ENCODE measurements at places on chromosomes 1 and 21.

- no peak for DNase-seq
Observed at GRCh38 chr1:13583966-13584791, 547 bp downstream of the PDPN start.

DNA sequence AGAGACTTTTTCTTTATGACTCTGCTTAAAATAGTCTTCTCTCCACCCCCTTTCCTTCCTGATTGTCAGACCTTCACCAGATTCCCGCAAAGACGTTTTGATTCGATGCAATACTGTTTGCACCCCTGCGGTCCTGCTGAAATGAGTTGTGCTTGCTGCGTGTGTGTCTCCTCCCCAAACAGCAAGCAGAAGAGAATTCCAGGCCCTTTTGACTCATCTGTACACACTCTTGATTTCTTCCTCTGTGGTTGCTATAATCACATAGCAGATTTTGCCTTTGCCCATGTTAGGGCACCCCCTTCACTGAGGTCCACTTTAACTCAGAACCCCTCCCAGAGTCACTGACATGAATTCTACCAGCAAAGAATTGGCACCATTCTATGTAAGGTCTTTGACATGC lies 136.5 kb downstream of the ZZZ3 start:
- DNase-seq, result no peak

DNA sequence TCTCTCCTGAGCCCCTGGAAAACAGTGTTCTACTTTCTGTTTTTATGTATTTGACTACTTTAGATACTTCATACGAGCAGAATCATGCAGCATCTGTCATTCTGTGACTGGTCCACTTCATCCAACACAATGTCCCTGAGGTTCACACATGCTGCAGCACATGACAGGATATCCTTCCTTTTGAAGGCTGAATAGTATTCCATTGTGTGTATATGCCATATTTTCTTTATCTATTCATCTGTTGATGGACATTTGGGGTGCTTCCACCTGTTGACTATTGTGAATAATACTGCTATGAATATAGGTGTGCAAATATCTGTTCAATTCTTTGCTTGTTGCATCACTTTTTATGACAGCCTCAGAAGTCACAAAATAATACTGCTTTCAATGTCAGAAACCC lies 55.8 kb downstream of the SH3GLB1 start:
- no peak for DNase-seq

- no peak for DNase-seq
Observed at GRCh38 chr1:219358080-219358479, 184.4 kb downstream of the LYPLAL1 start.

DNA sequence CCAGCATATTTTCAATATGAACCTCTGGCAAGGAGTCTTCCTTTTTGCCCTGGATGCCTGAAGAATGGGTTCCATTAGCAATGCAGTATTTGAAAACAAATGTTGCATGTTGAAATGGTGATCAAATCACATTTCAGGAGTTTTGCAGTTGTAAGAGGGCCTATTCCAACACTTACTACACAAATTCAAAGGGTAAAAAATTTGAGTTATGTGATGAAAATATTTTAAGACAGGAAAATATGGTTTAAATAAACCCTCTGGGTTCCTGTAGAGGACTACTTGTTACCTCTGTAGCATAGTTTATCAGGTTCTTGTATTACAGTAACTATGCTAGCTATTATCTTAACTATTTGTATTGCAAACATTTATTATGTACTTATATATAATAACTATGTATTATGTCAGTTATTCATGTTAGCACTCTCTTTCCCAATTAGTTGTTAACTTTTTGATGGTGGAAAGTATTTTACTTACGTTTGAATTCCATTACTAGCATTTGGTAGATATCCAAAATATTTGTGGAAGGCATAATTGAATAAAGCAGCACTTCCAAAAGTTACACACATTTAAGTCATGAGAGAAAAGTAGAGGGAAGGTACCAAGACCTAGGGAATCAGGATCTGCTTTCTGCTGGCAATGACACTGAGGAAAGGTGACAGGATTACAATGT lies 312.9 kb downstream of the GRIK1 start:
- DNase-seq, result no peak
